ENCODE measurements at places on chromosomes 11 and 22. TPM values are rescaled to one million over a fixed set of nuclear protein-coding genes. Genes with fewer than 3 reads are reported as not detected.

DNA sequence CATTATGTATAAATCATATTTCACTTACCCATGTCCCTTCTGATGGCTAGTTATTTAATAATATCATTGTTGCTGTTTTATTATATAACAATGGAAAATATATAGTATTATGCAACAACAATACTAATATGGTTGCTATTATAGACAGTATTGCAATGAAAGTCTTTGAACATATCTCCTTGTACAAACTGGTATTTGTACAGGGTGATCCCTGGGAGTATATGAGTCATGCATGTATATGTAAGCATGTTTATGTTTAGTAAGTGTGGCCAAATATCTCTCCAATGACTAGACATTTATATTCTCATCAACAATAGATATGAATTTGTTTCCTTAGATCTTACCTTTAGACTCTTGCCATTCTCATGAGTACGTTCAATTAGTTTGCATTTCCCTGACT, 55.9 kb downstream of the KCNC1 start:
- H3K27ac ChIP-seq = no peak overlapping the region
- no peaks in the 10 kb centered on the region for H3K36me3 ChIP-seq
- no peak for DNase-seq
- H3K4me3 ChIP-seq = no peak overlapping the region

GPHA2 gene
- 1.6 TPM for total RNA-seq

OR11H1 gene
- total RNA-seq = not detected

DNA sequence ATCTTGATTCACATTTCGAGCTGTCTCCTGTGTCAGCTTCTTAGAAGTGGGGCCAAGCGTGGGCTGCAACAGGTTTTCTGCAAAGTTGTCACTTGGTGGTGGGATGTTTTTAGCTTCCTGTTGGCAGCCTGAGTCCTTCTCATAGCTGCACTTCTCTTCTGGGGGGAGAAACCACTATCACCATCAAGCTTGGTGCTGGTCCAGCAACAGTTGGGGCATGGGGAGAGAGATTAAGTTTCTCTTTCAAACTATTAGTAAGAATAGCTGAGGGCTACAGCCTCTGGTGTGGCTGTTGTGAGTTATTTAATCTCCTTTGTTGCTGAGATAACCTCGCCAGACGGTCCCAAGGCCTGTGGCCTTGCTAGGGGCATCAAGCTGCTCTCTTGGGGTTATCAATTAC, 123.3 kb upstream of the CRYBB3 start:
- DNase-seq = no peak
- H3K27me3 ChIP-seq = no peaks in the 10 kb centered on the region
- H3K36me3 ChIP-seq = no peaks in the 10 kb centered on the region
- no peaks in the 10 kb centered on the region for H3K4me1 ChIP-seq
- H3K27ac ChIP-seq = no peak overlapping the region

ART5 gene
- total RNA-seq = 8.7 TPM
